ENCODE measurements at places on chromosomes 5 and 9. TPM values are rescaled to one million over a fixed set of nuclear protein-coding genes. Genes with fewer than 3 reads are reported as not detected.

The PSMB7 gene
- 291 TPM for total RNA-seq

The CCDC183 gene
- 0.46 TPM for total RNA-seq

The EIF4E1B gene
- total RNA-seq: not detected

The GARIN3 gene
- not detected for total RNA-seq

The SELENOP gene
- total RNA-seq: 2.7 TPM

The PHAX gene
- total RNA-seq: 65.4 TPM

The ZMAT2 gene
- total RNA-seq: 49.7 TPM

The PCDHA1 gene
- 0.32 TPM for total RNA-seq

The SLC25A51 gene
- 72.1 TPM for total RNA-seq

The DMRT2 gene
- total RNA-seq: not detected

The MLANA gene
- total RNA-seq: not detected

The FCN2 gene
- not detected for total RNA-seq

The CDHR2 gene
- not detected for total RNA-seq

The FAM151B gene
- total RNA-seq: 3.3 TPM

Data from epithelial cell of umbilical artery (primary cell).